ENCODE measurements at places on chromosomes 2 and 18.
A peak's percentile ranks its signal among the peaks of the same experiment; 100 is the strongest.

- no peak for DNase-seq
These were observed 23.8 kb upstream of the HNRNPA3 start for GRCh38 chr2:177188482-177189469.

DNA sequence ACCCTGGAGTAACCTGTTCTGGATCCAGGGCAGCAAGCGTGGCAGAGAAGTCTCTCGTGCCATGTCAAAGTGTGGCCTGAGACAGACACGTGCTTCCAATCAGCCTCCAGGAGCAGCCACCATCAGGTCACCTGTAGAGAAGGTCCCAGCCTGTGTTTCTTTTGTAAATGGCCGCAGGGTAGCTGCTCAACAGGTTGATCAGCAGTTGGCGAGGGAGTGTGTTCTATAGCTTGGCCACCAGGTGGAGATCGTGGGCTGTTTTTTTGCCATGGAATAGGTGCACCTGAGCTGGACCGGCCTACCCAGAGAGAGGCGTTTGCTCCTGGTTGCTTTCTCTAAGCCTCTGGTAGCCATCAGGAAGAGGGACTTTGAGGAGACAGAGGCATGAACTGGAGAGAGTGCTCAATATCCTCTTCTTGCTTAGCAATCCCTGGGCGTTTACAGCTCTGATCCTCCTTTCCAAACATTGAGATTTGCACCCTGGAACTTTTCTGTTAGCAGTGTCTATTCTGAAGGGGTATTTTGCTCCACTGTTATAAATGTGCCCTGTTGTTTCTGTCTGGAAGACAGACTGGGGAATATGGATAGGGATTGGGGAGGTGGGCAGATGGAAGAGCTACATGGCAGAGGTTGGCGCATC is 34.2 kb upstream of the EN1 start:
- peak; percentile 18 for DNase-seq

GRCh38 chr2:150977296-150977695 is 284.4 kb downstream of the RBM43 start:
- no peak for DNase-seq

- DNase-seq: no peak
These were observed 21.0 kb upstream of the L3MBTL4 start for GRCh38 chr18:6435731-6436130.

- DNase-seq: no peak
These were observed 249.7 kb downstream of the GLI2 start for GRCh38 chr2:120985174-120985996.

DNA sequence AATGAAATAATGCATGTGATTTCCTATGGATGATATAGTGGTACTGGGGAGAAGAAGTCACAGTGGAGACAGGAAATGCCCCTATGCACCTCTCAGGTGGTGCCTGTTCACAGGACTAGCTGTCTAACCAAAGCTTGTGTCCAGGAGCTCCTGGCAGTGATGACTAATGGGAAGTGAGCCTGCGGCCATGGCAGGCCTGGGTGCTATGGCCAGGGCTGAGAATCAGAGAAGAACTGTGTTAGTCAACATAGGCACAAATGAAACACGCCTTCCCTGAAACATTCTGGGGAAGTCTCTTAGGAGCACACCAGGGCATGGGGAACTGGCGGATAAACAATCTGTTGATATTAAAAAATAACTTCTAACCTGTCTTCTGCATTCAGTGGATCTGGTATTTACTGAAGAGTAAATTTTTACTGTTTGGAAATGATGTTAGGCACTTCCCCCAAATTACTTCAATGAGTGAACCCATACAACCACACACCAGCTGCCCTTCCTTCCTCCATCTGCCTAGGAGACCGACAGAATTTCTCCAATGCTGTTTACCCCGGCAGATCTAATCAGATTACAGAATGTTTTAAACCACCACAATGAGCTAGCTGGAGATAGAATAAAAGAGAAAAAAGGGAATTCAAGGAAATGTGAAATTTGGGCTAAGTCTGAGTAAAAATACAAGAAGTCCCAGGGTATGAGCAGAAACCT is 67.4 kb downstream of the MEP1B start:
- no peak for DNase-seq

DNA sequence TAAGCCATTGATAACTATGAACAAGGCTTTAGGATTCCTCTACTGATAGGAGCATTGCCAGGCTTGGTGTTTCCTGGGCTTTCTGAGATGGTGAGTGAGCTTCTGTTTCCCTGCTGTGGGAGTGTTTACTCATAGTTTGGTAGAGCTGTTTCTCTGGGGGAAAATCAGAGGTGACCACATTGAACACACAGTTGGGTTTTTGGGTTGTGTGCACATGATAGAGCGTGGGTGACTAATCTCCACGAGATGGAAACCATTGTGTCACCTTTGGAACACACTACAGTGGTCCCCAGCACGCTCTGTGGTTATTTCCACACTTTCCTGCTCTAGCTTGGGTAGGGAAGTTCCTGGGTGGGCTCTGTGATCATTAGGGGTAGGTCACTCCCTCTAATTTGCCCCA is 5.4 kb downstream of the IL1R1 start:
- DNase-seq: peak; percentile 32

DNA sequence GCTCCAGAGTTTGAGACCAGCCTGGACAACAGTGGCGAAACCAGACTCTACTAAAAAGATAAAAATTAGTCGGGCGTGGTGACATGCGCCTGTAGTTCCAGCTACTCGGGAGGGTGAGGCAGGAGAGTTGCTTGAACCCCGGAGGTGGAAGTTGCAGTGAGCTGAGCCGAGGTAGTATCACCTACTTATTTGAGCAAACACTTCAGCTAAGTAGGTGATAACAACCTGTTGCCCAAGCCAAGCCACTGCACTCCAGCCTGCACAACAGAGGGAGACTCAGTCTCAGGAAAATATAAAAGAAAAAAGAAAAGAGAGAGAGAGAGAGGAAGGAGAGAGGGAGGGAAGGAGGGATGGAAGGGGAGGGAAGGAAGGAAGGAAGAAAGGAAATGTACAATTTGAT is 21.3 kb downstream of the FER1L5 start:
- DNase-seq: no peak

DNA sequence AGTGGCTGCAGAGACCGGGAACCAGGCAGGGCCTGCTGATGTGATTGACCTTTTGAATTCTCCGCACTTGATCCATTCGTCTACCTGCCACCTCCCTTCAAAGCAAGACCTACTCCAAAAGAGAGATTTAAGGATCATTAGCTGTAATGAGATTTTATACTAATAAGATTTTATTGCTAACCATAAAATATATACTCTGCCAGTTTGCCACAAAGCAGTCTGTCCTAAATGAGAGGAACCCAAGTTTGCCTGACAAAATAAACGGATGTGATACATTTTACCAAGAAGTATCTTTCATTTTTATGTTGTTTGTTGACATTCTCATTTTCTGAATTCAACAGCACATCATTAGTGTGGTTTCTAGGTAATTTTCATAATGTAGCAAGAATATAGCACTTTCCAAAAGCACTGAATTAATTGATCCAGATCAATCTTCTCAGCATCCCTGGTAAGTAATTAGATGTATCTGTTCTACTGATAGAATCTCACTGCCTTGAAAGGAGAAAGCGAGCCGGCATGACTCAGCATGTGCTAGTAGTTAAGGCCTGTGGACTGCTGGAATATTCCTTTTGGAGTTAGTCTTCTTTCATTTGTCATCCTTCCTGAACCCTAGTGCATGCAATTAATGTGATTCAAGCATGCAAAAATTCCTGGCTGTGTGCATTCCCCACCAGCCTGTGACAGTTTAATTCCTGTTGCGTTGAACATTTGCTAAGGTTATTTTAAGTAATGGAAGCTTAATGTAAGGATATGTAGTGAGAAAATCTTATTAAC is 128.5 kb downstream of the ARL6IP6 start:
- no peak for DNase-seq

GRCh38 chr2:152369176-152369860 is 34.3 kb downstream of the FMNL2 start:
- DNase-seq: no peak

GRCh38 chr2:9703701-9704221 is 73.0 kb upstream of the YWHAQ start:
- DNase-seq: no peak

DNA sequence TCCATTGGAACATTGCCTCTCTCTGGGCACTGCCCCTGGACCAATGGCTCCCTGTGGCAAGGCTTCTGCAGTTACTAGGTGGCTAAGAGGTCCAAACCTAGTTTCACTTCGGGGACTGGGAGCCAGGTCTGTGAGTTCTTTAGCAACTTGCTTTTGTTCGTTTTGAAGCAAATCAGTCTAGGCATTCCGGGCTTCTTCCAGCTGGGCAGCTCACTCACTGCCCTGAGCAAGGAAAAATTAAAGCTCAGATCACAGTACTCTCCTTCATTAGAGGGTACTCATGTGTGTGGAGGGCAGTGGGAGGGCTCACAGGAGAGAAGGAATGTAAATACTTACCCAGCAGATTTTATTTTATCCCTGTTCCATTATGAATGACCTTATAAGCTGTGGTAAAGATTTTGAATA is 80.3 kb downstream of the SPP2 start:
- DNase-seq: no peak

DNA sequence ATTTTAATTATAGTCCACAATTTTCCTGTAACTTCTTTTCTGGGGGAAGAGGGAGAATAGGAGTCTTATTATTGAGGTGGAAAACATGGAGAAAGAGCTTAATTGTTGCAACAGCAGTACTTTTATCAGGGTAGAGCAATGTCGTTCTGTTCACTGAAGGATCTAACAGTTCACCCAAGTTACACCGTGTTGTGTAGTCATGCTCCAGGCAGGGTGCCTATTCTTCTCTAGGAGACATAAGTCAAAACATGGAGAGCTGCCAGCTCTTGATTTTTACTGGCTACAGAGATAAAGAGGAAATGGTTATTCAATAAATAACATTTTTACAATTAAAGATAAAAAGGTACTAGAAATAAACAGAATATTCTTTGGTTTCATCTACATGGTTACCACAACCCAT is 594.3 kb upstream of the NETO1 start:
- DNase-seq: no peak

GRCh38 chr2:28638102-28638501 is 113.5 kb upstream of the PPP1CB start:
- no peak for DNase-seq

DNA sequence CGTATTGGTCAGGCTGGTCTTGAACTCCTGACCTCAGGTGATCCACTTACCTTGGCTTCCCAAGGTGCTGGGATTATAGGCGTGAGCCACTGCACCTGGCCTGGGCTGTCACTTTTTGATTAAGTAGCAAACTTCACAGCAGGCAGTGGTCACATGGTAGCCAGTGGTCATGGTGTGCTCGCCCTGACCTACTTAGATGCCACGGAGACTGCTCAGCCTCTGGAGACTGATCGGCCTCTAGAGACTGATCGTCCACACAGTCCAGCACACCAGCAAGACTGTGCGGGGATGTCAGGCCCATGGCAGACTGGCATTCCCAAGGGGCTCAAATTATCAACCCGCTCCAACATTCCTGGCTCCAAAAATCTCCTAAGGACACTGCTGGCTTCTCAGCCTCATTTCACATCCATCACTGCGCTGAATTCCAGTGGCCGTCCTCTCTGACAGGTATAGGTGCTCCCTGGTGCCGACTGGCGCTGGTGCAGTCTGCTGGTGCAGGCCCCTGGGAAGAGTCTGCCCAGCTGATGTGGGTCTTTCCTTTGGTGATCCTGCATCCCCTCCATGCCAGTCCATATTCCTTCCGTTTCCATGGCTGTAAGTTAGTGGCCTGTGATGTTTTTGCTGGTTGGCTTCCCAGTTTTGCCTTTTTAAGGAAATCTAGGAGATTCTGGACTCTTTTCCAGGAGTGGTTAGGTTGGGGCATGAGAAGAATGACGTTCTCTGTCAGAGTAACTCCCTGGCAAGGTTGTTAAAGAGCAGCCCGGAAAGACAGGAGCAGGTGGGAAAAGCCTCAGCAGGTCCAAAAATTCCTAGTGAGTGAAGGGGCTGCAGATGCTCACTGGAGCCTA is 374.5 kb upstream of the HS6ST1 start:
- DNase-seq: no peak

Measured in stimulated activated CD8-positive, alpha-beta memory T cell treated with anti-CD3 and anti-CD28 coated beads, Interleukin-4, amount 100 ng/mL, for 4 hours (primary cell).